B cell (primary cell): ENCODE measurements at places on chromosomes 7 and 10.

DNA sequence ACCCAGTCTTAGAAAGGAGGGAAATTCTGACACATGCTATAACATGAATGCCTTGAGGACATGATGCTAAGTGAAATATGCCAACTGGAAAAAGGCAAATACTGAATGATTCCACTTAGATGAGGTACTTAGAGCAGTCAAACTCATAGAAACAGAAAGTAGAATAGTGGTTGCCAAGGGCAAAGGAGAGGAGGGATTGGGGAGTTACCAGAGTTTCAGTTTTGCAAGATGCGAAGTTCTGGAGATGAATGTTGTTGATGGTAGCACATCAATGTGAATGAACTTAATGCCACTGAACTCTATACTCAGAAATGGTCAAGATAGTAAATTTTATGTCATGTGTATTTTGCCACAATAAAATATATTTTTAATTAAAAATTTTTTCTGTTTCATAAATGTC is 38.9 kb downstream of the DRGX start:
- no peak for DNase-seq
- H3K4me3 ChIP-seq, result no peak overlapping the region
- H3K36me3 ChIP-seq, result no peaks in the 10 kb centered on the region
- peaks cover 2% of the 10 kb centered on the region for H3K27me3 ChIP-seq

GRCh38 chr10:24451325-24451820 is 242.4 kb downstream of the KIAA1217 start:
- H3K36me3 ChIP-seq, result no peaks in the 10 kb centered on the region
- H3K4me3 ChIP-seq, result no peak overlapping the region
- H3K4me1 ChIP-seq, result no peaks in the 10 kb centered on the region

GRCh38 chr7:132500727-132501440 is 75.4 kb downstream of the PLXNA4 start:
- no peak overlapping the region for H3K4me3 ChIP-seq
- H3K4me1 ChIP-seq, result no peaks in the 10 kb centered on the region
- DNase-seq, result no peak
- H3K36me3 ChIP-seq, result no peaks in the 10 kb centered on the region

GRCh38 chr7:81869670-81870069 is 99.8 kb upstream of the HGF start:
- H3K27me3 ChIP-seq, result no peaks in the 10 kb centered on the region
- H3K4me1 ChIP-seq, result no peaks in the 10 kb centered on the region
- H3K4me3 ChIP-seq, result no peak overlapping the region
- DNase-seq, result no peak
- H3K36me3 ChIP-seq, result no peaks in the 10 kb centered on the region

GRCh38 chr7:150383710-150384397 is 4.7 kb downstream of the ZNF775 start:
- no peak overlapping the region for H3K27ac ChIP-seq
- H3K36me3 ChIP-seq, result no peaks in the 10 kb centered on the region
- peaks cover 28% of the 10 kb centered on the region for H3K4me1 ChIP-seq
- H3K27me3 ChIP-seq, result no peaks in the 10 kb centered on the region

- no peaks in the 10 kb centered on the region for H3K4me1 ChIP-seq
- no peaks in the 10 kb centered on the region for H3K36me3 ChIP-seq
- H3K27me3 ChIP-seq, result no peaks in the 10 kb centered on the region
- no peak overlapping the region for H3K4me3 ChIP-seq
Measured at GRCh38 chr7:9106747-9107146, 673.3 kb downstream of the NXPH1 start.

DNA sequence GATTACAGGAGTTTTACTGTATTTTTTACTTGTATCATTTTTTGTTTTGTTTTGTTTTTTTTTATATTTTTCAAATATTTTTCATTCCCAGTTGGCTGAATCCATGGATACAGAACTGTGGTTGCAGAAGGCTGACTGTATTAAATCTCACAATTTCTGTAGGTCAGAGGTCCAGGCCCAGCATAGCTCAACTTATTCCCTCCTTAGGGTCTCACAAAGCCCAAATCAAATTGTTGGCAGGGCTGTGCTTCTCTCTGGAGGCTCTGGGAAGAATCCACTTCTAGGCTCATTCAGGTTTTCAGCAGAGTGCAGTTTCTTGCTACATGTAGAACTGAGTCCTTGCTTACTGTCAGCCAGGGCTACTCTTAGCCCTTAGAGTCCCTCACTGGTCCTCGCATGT is 22.6 kb downstream of the TSPAN14 start:
- H3K27ac ChIP-seq, result no peak overlapping the region
- DNase-seq, result no peak
- H3K4me1 ChIP-seq, result peaks cover 29% of the 10 kb centered on the region
- H3K36me3 ChIP-seq, result no peaks in the 10 kb centered on the region

GRCh38 chr10:119776536-119776935 is 50.7 kb downstream of the INPP5F start:
- no peak overlapping the region for H3K4me3 ChIP-seq
- no peaks in the 10 kb centered on the region for H3K4me1 ChIP-seq
- H3K27ac ChIP-seq, result no peak overlapping the region
- H3K36me3 ChIP-seq, result peaks cover 8% of the 10 kb centered on the region
- no peaks in the 10 kb centered on the region for H3K27me3 ChIP-seq
- DNase-seq, result no peak

- no peaks in the 10 kb centered on the region for H3K27me3 ChIP-seq
- H3K4me1 ChIP-seq, result no peaks in the 10 kb centered on the region
- no peaks in the 10 kb centered on the region for H3K36me3 ChIP-seq
Measured at GRCh38 chr7:82449910-82450309, 6.3 kb upstream of the CACNA2D1 start.

DNA sequence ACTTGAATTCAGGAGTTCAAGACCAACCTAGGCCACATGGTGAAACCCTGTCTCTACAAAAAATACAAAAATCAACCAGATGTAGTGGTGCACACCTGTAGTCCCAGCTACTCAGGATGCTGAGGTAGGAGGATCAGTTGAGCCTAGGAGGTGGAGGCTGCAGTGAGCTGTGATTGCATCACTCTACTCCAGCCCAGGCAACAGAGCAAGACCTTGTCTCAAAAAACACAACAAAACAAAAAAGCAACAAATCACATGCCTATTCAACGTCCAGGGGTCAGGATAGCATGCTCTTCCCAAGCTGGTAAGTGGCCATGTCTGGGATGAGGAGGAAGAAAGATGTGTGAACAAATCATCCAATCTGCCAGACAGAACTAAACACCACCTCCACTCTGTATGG is 6.2 kb upstream of the RADIL start:
- no peaks in the 10 kb centered on the region for H3K4me1 ChIP-seq
- H3K36me3 ChIP-seq, result no peaks in the 10 kb centered on the region
- H3K27ac ChIP-seq, result no peak overlapping the region
- H3K27me3 ChIP-seq, result no peaks in the 10 kb centered on the region
- H3K4me3 ChIP-seq, result no peak overlapping the region

GRCh38 chr10:60943316-60944057 is 498 bp downstream of the RHOBTB1 start:
- H3K4me1 ChIP-seq, result peaks cover 17% of the 10 kb centered on the region
- no peaks in the 10 kb centered on the region for H3K27me3 ChIP-seq
- DNase-seq, result peak; percentile 58
- peak overlapping the region; percentile 67 for H3K4me3 ChIP-seq

DNA sequence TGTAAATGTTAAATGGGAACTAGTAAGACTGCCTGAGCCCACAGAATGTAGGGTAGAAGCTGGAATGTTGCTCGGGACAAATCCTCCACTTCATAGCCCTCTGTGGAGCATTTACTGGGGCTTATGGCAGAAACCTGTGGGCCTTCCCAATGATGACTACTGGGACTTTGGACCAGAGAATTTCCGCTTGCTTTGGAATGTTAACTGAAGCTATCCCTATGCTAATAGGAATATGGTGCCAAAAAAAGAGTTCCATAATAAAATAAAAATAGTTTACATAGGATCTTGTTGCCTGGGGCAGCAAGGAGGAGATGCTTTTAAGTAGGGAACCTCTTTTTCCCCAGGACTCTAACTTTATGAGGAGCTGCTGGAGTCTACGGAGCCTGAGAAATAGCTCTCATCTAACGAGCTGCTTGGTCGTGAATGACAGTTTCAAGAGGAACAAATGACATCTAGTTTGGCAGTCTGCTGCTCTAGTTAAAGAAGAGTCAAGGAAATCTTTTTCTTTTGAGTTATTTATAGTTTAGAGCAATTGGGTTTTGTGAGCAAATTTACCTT is 5.7 kb upstream of the DYNC2I1 start:
- H3K27ac ChIP-seq, result no peak overlapping the region
- no peaks in the 10 kb centered on the region for H3K36me3 ChIP-seq
- H3K4me3 ChIP-seq, result no peak overlapping the region
- peaks cover 3% of the 10 kb centered on the region for H3K27me3 ChIP-seq
- DNase-seq, result no peak
- no peaks in the 10 kb centered on the region for H3K4me1 ChIP-seq

DNA sequence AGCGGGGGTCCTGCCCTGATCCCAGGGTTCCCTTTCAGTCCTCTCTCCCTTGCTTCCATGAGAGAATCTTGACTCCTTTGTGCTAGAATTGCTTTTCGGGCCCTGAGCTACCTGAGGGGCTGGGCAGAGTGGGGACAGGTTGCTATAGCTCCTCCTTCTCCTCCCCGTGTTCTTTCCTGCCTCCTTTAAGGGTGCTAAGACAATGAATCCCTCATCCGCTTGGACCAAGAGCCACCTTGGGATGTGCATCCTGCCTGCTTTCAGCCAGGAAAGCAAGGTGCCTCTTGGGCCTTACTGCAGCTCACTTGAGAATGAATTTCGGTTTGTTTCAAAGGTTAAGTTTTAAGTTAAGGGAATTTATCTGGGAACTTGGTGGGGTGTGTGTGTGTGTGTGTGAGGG is 53.6 kb downstream of the ADRA2A start:
- no peak for DNase-seq
- H3K27ac ChIP-seq, result no peak overlapping the region
- H3K4me3 ChIP-seq, result no peak overlapping the region

GRCh38 chr7:16889851-16890415 is 8.2 kb upstream of the AGR3 start:
- H3K27me3 ChIP-seq, result no peaks in the 10 kb centered on the region
- no peaks in the 10 kb centered on the region for H3K36me3 ChIP-seq
- H3K4me1 ChIP-seq, result no peaks in the 10 kb centered on the region
- H3K4me3 ChIP-seq, result no peak overlapping the region
- H3K27ac ChIP-seq, result no peak overlapping the region

GRCh38 chr10:66837335-66837734 is 88.5 kb upstream of the LRRTM3 start:
- no peak for DNase-seq
- H3K36me3 ChIP-seq, result no peaks in the 10 kb centered on the region
- no peak overlapping the region for H3K4me3 ChIP-seq
- no peaks in the 10 kb centered on the region for H3K27me3 ChIP-seq
- H3K27ac ChIP-seq, result no peak overlapping the region

DNA sequence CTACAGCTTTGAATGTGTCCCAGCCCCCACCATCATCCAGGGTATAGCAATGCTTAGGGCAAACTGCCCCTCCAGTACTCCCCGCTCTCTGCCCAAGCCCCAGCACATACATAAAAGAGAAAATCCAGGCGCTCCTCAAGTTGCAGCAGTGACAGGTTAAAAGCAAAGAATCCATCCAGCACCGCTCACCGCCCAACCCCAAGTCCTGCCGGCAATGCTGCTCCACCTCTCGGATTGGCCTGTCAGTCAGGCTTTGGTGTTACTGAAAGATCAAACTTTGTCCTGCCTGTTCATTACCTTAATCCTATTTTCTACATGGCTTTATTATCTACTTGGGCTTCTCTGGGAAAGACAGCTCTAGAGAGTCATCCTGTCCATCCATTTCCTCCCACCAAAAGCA is 31.9 kb downstream of the DPCD start:
- no peak overlapping the region for H3K4me3 ChIP-seq
- H3K27ac ChIP-seq, result no peak overlapping the region
- no peak for DNase-seq

DNA sequence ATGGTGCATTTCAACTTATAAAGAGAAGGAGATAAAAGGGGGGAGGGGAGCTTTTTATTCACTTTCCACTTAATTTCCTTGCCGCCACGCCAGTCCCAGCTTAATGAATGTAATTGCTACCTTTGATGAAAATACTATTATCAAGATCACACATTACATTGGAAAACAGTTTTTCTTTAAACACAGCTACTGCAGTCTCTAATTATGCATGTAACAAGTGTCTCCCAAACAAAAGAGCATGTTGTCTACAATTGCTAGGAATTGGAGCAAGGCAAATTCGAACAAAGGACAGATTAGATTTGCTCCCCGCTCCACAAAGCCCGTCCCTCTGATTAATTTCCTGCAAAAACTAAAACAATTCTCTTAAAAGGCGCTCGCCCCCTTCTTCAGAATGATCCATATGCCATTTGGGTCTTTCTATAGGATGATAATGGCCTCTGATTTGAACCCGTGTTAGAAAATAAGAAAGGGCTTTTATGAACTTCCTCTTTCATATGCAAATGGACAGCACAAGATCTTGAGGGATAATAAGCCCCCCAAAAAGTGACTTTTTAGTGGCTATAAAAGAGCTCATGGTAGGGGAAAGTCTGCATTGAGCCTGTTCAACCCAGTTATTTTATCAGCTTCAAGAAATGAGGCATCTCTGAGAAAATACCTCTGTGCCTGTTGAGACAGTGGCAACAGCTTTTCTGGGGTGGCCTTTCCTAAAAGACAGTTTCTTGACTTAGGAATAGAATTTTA is 60.6 kb downstream of the ACADSB start:
- no peaks in the 10 kb centered on the region for H3K4me1 ChIP-seq
- H3K36me3 ChIP-seq, result no peaks in the 10 kb centered on the region

GRCh38 chr10:102916173-102916572 is 1.9 kb upstream of the CNNM2 start:
- no peak overlapping the region for H3K4me3 ChIP-seq
- H3K4me1 ChIP-seq, result peaks cover 31% of the 10 kb centered on the region
- peaks cover 12% of the 10 kb centered on the region for H3K27me3 ChIP-seq
- no peak for DNase-seq
- H3K36me3 ChIP-seq, result no peaks in the 10 kb centered on the region

GRCh38 chr10:88848499-88848898 is 3.1 kb downstream of the ANKRD22 start:
- no peaks in the 10 kb centered on the region for H3K27me3 ChIP-seq
- no peak for DNase-seq
- no peak overlapping the region for H3K4me3 ChIP-seq
- no peaks in the 10 kb centered on the region for H3K4me1 ChIP-seq

GRCh38 chr7:155796381-155797261 is 15.6 kb downstream of the SHH start:
- H3K27me3 ChIP-seq, result no peaks in the 10 kb centered on the region
- DNase-seq, result peak; percentile 72
- no peak overlapping the region for H3K27ac ChIP-seq
- peaks cover 18% of the 10 kb centered on the region for H3K4me1 ChIP-seq
- H3K36me3 ChIP-seq, result no peaks in the 10 kb centered on the region
- H3K4me3 ChIP-seq, result no peak overlapping the region

DNA sequence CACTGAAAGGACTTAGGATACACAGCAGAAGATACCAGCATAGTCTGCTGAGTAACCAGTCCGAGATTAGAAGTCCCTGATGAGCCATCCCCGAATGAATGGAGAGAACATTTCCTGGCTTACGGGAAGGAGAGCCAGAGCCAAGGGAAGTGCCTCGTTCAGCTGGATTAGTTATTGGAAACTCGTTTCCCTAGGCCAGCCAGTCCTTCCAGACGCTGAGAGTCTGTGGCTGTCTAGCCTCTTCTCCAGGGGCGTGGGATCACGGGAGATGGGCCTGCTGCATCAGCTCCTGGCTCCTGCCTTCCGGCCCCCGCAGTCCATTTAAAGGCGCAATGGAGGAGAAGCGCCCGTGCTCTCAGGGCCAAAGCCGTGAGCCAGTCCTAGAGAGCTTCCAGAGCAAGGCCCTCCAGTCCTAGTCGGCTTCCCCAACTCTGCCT is 712.8 kb downstream of the PARD3 start:
- no peak for DNase-seq

- peaks cover 9% of the 10 kb centered on the region for H3K27me3 ChIP-seq
- no peaks in the 10 kb centered on the region for H3K36me3 ChIP-seq
- no peak within 1 kb of the TSS for H3K27ac ChIP-seq
- no peak for DNase-seq
- H3K4me3 ChIP-seq, result no peak within 1 kb of the TSS
Measured at GRCh38 chr10:15719899-15720634, at the start of gene ITGA8. Gene ITGA8, minus strand, starts transcription at chr10:15719922. Its CDS starts 151 bp downstream, at chr10:15719771.
